ENCODE measurements at places on chromosomes 6 and 20.

- no peak for DNase-seq
These were observed 15.5 kb downstream of the GSS start for GRCh38 chr20:34940081-34940481.

DNA sequence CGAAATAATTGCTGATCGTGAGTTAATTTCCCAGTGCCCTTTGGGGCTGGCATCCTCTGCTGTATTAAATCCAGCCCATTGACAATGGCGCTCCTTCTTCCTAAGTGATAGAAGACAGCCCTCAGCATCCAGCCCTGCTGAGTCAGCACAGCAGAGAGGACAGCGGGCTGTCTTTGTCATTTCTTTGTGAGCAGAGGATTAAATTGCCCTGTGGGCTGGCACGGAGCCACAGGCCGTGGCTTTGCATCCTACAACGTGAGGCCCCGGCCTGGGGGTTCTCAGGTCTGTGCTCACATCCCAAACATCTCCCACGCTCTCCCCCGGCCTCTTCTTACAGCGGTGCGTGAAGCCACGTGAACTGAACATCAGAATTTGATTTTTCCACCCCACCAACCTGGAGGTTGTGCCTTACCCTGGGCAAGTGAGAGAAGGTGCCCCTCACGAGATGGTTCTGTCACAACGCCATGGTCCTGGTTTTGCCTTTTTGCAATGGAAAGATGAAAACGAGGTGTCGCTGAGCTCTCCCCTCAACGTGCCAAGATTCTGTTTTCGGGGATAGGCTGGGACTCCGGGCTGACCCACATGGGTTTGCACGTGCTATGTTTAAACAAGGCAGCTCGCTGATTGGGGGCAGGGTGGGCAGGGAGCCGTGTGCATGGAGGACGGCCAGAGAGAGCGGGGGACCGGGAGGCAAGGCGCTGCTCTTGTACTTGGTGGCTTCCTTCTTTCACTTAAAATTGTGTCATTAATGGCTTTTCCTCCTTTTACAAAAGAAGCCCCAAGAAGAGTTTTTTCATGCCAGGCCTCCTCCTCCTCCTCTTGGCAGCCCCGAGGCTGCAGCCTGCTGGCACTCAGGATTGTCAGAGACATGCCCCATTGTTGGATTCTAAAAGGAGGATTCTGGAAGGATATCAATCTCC lies 19.5 kb downstream of the CDH4 start:
- DNase-seq: no peak

GRCh38 chr6:97214671-97215070 lies 68.3 kb downstream of the MMS22L start:
- DNase-seq: no peak

GRCh38 chr6:154901876-154902552 lies 93.1 kb upstream of the TIAM2 start:
- no peak for DNase-seq

DNA sequence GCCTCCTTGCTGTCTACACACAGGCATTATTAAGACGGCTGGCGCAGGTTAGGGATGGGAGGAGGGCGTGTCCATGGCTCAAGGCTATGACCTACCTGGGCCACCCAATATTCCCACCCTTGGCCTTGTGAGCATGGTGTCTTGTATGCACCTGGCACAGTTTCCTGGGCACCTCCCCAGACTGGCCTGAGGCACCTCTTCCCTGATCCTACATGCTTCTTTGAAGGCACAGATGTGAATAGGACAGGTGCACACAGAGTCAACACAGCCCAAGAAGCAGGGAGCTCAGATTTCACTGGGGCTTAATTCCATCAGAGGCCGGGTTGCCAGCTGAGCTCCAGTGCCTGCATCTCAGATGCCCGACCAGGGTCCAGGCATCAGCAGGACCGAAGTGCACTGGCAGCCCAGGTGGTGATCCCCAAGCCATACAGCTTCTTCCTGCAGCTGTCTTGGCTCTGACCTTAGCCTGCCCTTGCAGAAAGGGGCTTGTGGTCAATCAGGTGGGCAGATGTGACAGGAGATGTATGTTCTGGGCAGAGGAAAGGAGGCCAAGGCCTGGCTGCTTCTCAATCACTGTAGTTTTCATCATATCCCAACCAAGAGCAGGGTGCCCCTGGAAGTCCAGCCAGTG lies 287.7 kb downstream of the CLIC5 start:
- no peak for DNase-seq

DNA sequence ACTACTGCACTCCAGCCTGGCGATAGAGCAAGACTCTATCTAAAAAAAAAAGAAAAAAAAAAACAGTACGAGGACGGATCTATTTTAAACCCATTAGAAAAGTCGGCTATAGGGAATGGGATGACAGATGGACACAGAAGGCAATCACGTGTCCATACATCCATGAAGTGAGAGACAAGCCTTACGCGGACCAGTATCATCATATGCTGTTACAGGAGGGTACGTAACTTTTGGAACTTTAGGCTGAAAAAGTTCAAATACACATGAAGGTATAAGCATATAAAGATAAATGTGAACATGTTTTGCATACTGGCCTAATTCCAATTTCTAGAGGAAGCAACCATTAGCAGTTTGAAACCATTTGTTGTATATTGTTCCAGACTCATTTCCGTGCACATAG lies 109.8 kb upstream of the EXOC2 start:
- no peak for DNase-seq

GRCh38 chr6:24583463-24584381 lies 62.3 kb downstream of the KIAA0319 start:
- peak; percentile 60 for DNase-seq

- DNase-seq: no peak
These were observed 8.8 kb upstream of the THBD start for GRCh38 chr20:23058240-23058639.

DNA sequence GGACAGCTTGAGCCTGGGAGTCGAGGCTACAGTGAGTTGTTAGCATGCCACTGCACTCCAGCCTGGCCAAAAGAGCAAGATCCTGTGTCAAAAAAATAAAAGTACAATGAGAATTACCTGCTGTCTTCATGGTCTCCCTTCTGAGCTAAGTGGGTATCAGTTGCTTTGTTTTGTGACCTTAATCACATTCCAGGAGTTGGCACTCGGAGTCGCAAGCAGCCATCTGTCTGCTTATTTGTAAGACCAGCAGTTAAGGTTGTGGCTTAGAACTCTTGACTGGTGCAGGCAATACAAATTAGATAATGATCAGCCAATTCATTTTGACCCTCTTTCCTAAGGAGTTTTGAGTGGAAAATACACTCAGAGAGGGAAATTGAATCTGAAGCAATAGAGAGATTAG lies 114.0 kb downstream of the MYO6 start:
- peak; percentile 41 for DNase-seq

DNA sequence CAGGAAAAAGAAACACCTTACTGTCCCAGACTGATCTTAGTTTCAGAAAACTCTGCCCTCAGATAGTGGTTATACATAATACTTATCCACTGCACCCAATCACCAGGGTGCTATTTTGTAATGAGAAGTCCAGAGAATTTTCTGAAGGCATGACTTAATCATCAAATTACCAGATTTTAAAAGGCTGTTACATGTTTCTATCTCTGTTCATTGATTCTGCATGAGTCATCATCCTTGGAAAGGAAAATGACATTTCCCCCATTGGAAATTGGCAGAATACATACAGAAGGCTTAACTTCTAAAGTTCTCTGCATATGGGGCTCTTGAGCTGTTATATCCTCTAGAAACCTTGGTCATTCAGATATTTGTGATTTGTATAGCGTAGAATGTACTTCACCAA lies 587.9 kb upstream of the FLRT3 start:
- DNase-seq: no peak

GRCh38 chr6:170462366-170463020 lies 90.6 kb downstream of the PSMB1 start:
- DNase-seq: no peak

DNA sequence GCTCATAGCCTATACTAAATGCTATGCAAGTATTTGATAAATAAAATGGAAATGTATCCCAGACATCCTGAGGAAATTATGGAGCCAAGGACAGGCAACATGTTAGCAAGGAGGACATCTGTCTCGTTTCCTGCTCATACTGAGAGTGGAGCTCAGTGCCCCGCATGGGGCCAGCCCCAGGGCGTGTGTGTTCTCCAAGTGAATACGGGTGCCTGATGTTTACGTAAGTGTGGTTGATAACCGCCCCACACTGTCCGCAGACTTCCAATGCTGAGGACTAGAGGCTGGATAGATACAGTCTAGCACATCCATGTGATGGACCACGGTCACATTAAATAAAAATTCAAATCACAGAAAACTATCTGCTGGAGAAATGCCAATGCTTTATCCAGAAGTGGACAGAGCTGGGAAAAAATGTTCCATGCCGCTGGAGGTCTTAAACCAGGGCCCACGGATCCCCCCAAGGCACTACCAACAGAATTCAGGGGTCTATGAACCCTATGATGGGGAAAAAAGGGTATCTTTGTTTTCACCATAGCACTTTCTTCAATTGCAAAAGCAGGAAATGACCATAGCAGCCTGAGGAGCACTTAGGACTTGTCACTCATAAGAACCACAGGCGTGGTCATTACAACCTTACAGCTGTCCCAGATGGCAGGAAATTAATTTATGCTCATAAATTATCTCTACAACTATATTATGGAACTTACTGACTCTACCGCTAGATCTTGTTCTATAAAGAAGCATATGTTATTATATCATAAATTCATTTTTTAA lies 24.9 kb downstream of the TGM2 start:
- no peak for DNase-seq

- DNase-seq: no peak
These were observed 59.1 kb downstream of the KIF16B start for GRCh38 chr20:16514140-16514539.

DNA sequence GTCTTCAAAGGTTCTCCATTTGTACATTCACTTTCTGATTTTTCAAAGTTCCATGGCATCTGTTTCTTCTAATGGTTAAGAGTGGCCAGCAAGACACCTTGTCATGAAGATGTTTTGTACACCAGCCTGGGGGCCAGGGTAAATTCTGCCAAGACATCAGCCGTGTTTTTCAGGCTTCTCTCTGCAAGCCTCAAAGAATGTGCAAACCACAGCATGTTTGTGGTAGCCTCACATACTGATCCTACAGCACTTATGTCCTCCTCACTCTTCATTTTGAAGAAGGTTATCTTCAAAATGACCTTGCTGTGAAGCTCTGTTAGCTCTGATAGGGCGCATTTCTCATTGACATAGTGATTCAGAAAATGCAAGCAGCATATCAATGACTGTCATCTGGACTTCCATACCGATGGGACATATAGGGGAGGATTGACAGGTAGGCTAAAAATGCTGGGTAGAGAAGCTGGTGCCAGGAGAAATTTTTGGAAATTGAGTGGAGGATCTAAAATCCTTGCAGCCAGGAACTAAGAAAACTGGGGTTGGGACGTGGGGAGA lies 59.3 kb upstream of the SPTLC3 start:
- DNase-seq: no peak

DNA sequence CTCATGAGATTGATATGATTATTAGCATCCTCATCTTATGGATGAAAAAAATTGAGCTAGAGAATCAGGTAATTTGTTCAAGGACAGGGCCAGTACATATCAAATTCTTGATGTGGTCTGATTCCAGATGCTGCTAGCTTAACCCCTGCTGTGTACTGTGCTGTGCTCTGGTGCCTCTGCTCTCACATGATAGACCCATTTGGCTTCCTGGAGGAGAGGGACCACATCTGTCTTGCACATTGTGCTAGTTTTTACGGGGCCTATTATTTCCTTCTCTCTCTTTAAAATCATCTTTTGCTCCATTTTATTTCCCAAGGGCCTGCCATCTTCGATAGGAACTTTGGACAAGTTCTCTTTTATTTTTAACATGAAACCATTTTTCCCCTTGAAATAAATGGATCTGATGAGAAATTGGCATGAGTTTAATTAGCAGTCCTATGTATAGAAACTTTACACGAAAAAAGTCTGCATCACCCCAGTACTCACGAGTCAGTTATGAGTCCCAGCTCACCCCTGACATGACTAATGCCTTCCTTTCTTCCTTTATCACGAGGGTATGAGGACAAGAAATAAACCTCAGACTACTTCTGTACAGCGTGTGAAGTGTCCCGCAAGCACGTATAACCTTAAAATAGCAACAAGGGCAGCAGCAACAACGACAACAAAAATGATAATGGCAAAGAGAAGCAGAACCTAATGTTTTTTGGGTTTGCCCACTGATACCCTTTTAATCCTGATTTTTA lies 26.5 kb downstream of the CD109 start:
- no peak for DNase-seq

DNA sequence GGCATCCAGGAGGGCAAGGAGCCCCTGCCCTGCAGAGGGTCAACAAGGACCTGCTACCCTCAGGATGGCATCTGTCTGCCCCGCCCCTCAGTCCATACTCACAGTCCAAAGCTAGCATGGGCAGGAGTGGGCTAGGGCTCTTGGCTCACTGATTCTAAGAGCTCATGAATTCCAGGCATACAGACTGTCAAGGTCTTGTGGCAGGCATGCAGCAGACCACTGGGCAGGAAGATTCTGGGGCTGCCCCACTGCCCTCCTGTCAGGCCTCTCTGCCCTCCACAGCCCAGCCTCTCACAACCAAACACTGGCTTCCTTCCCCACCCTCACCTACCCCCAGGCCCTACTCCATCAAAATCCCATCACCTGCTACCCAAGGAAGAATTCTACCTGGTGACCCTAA lies 5.6 kb upstream of the SLC4A11 start:
- DNase-seq: no peak

GRCh38 chr6:46509063-46509462 lies 17.8 kb upstream of the RCAN2 start:
- no peak for DNase-seq

GRCh38 chr6:65546894-65547293 lies 160.1 kb downstream of the EYS start:
- DNase-seq: no peak

DNA sequence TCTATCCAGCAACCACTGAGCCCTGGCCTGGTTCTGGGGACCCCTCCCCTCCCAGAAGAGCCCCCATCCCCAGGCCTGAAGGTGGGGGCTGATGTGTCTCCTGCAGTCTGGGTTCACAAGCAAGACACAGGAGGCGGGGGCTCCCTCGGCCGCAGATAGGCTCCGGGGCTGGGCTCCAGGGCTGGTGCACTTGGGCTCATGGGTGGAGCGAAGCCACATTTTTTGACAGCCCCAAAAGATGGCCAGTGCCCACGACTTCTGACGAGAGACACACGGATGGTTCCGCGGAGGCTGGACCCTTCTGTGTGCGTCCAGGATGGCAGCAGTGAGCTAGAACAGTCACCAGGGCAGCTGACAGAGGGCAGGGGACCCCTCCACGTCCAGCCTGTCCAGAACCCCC lies 57.1 kb upstream of the GATA5 start:
- DNase-seq: no peak
